ENCODE measurements at places on chromosomes 3 and 15.

DNA sequence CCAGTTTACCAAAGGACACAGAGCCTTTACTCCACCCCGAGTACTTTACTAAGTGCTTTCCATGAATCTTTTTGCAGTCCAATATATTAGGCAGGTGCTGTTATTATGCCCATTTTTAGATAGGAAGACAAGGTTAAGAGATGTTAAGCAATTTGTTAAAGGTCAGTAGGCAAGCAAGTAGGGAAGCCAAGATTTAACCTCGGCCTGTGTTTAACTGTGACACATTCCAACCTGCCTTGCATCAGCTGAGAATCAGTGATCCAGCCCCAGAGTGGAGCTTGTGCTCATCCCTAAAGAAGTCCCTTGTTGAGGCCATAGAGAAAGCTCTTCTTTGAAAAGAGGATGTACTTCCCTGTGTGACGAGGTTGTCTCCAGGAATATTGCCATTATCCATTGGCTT is 51.3 kb upstream of the C15orf61 start:
- no peak for DNase-seq

- peak; percentile 54 for DNase-seq
Measured at GRCh38 chr15:99925661-99926461, 192.6 kb upstream of the LYSMD4 start.

DNA sequence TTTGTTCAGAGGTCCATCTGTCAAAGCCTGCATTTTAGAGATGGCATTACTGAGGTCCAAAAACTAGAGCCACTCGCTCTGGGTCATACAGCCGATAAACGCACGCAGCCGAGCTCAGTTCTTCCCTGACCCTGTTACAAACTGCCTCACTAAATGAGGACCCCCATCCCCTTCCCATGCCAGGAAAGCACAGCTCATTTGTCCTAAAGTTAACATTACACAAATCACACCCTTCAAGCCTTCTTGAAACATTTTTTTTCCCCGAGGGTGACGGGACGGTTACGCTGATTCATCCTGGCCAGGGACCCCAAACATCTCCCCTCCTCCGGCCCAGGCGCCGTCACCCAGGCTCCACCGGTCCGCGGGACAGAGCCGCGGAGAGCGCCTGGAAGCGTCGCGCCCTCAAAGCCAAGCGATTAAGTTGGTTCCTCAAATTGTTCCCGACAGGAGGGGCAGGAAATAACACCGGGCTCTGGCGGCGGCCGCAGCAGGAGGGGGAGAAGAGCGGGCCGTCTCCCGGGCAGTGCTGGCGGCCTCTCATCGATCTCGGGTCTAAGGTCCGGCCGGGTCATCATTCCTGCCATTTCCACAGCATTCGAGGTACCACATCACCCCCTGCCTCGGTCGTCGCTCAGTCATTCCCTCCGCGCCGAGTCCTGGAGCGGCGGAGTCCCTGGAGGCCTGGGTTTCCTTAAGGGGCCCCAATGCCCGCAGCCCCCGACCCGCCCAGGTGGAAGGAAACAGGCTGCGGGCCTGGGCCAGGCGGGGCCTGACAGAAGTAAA is 619 bp upstream of the CMTM8 start:
- DNase-seq: peak; percentile 68

DNA sequence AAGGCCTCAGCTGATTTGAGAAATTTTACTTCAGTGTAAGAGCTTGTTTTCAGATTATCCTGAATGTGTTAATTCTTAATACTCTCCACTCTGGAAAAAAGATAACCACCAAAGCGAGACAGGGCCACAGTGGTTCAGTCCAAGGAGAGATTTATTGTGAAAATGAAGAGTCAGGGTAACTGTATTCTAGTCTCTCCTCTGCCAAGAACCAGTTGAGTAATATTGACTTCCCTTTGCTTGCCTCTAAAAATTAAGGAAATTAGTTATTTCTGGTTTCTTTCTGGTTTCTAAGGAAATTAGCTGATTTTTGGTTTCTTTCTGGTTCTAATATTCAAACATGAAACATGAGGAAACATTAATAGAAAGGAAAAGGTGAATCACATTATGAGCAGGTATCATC is 34.9 kb downstream of the PPP1R2 start:
- no peak for DNase-seq

DNA sequence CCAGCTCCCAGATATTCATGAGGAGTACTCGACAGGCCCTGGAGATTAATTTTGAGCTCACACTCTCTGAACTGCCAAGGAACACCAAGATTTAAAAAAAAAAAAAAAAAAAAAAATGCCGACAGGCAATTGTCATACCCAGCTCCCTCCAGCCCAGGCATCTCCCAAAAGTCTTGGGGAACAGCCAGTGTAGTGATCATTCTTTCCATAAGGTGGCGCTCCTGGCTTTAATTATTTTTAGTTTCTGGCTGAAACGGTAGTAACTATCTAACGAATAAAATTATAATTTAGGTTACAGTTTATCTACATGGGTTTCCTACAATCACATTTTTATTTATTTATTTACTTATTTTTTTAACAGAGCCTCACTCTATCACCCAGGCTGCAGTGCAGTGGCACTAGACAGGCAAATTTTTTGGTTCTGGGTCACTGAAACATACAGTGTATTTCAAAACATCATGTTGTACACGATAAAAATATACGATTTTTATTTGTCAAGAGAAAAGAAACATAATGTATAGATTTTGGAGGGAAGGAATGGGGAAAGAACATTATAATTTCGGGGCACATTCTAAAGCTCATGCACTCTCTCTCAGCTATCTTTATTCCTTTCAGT is 157.3 kb downstream of the ADAMTS9 start:
- no peak for DNase-seq

DNA sequence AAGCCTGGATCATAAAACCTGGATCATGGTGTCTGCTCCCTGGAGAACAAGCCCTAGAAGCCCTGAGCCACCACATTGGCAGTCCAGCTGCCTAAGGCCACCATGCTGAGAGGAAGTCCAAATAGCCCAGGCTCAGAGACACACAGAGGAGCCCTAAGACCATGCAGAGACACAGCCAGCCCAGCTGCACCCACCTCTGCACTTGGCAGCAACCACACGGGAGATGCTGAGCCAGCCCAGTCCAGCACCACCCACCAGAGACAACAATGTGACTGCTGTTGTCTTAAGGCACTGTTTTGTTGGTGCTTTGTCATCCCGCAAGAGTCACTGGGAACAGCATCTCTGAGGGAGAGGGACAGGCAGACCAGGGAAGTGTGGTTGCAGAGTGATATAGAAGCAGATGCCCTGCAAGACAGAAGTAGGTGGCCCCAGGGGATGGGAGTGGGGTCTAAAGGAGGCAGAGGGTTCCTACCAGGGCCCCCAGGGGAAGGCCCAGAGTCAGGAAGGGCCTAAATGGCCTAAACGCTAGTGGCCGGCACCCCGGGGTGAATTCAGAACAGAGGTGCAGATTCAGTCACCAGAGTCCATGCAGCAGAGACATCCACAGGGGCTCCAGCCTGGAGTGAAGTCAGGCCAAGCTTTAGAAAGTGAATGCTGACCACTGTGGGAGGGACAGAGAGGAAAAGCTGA is 105.4 kb upstream of the PRR20G start:
- no peak for DNase-seq

DNA sequence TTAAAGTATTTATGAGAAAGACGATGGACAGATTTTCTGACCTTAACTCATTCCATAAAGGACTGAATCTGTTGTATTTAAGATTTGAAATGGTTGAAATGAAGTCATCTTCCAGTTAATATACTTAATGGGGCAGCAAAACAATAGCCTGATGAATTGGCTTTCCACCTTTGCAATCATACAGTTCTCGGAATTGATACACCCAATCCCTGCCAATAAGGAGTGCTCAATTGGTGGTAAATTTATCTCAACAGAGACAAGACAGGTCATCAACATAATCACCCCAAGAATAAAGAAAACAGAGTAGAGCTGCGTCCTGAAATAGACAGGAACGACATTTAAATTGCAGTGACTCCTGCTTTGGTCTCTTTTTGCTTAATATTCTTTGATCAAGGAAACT is 11.2 kb downstream of the ANXA2 start:
- no peak for DNase-seq

GRCh38 chr3:88640581-88640980 is 466.8 kb upstream of the EPHA3 start:
- DNase-seq: no peak

- no peak for DNase-seq
Measured at GRCh38 chr3:190003681-190004123, 117.0 kb downstream of the P3H2 start.

DNA sequence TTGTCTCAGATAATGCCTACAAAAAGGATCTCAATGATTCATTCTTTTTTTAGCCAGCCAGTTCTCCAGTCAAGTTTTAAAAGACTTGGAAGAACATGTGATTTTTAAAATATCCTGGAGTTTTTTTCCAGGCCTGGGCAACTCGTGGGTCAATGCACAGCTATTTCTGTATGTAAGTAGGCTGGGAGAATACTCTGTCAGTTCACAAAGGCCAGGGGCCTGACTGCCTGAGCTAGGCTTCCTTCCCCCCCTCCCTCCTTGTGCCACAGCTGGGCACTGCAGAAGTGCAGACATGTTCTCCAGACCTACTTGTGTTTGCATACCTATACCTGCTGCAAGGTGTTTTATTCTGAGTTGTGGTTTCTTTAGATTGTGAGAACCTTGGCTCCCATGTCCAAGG is 43.7 kb downstream of the CTDSPL start:
- no peak for DNase-seq

DNA sequence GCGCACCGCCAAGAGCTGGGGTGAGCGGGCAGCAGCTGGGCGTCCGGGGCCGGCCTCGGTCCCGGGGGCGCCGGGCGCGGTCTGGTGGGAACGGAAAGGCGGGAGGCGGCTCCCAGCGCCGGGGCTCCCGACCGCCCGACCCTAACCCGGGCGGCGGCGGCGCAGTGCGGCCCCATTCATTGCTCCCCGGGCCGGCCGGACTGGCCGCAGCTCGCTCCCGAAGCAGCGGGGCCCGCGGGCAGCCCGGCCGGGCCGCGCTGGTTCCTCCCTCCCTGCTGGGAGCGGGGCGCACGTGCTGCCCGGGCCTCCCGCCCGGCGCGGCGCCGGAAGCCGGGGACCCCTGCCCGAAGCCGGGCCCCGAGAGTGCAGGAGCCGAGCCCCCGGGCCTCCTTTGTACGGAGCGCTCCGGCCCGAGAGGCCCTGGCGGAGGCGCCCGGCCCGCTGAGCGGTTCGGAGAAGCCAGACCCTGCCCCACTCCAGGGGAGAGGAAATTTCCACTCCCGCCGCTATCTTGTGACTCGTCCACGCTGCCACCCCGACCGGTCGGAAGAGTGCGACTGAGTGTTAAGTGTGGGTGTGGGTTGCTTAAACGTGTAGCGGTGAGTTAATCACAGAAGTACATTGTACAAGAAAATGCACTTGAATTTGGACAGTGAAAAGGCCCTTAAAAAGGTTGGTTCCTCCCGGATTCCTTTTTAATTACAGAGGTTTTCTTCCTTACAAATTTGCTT is 613 bp downstream of the ATP1B3 start:
- DNase-seq: peak; percentile 52

DNA sequence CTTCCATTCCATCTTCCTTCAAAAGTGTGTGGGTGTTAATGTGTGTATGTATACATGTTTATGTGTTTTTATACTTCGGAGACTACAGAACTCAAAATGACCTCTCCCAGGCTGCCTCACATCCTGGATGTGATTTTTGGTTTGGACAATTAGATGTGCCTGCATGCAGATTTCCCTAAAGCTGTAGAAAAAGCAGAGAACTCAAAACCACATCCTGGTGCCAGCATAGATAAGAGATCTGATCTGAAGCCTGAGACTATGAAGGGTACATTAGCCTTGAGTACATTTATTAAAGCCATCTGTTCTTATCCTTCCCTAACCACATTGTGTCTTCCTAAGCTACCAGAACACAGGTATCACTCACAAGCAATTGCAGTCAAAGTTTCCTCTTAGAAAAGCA is 319.4 kb upstream of the RASGRP1 start:
- DNase-seq: no peak

- DNase-seq: no peak
Measured at GRCh38 chr3:128508852-128509251, 15.9 kb upstream of the GATA2 start.

- DNase-seq: no peak
Measured at GRCh38 chr3:106699122-106699521, 678.1 kb upstream of the CCDC54 start.

DNA sequence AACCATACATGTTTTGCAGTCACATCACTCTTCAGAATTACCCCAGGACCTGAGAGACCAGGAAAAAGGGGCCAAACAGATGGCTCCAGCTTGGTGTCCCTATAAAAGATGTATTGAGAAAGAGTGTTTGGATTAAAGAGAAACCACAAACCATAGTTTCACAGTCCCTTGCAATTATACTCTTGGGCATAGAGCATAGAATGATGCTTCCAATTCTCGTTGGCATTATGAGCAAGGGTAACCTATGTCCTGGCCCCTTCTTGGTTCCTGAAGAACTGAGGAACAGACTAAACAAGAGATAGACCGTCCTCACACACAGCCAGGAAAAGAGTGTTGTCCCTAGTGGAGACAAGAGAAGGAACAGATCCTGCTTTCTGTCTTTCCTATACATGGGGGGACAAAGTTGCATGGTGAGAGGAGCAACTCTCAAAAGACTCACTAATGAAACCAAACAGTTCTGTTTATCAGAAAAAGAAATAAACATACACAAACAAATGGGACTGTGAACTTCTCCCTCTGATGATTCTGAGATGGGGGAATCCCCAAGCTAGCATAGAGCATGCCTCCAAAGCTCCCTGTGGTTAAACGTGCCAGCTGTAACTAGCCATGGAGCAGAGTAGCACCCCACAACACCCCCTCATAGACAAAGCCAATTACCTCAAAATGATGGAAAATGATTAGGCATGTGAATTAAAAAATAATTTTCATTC is 908.6 kb downstream of the NTRK3 start:
- DNase-seq: no peak

GRCh38 chr15:55007561-55007960 is 189.2 kb downstream of the RSL24D1 start:
- DNase-seq: peak; percentile 24

GRCh38 chr15:75061272-75061671 is 37.9 kb downstream of the PPCDC start:
- no peak for DNase-seq

GRCh38 chr3:153596401-153596800 is 434.4 kb downstream of the RAP2B start:
- no peak for DNase-seq

DNA sequence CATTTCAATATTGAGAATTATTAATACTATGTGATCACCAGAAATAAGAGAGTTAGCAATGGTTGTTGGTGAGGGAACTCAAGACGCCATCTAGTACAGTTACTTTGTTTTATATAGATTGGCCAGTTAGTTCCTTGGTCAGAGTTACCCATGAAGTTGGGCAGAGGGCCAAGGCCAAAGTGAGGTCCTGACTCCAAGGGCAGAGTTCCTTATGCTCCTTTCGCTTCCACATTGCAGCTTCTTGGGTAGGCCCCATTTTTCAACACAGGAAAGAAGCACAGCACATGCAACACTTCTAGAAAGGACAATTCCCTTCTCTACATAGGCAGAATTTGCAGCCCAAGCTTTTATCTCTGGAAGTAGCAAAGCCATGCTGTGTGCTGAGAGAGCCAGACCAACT is 178.6 kb downstream of the KCNAB1 start:
- DNase-seq: peak; percentile 46

GRCh38 chr3:136818769-136819391 is at the start of gene SLC35G2:
Gene SLC35G2, plus strand, starts transcription at chr3:136819126. Its CDS starts 35,335 bp downstream, at chr3:136854461.
- peak; percentile 72 for DNase-seq

- DNase-seq: no peak
Measured at GRCh38 chr3:108661699-108662098, 72.2 kb downstream of the DZIP3 start.
